GM03348 (cell line): ENCODE measurements at places on chromosomes 4 and X.

DNA sequence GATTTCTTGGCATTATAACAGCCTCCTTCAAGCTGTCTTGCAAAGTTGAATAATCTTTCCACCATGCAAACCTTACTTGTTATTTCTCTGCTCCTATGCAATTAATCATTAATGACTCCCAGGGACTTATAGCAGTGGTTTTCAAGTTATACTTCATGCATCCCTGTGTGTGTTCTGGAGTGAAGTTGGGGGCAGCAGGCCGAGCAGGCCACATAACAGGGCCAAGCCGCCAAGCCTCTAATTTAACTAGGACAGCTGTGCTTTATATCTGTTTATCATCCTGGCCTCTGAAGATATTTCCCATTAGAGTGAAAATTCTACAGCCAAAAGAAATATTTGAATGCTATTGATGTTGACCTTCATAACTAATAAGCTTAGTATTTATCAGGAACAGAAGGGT is 133.5 kb upstream of the PAK3 start:
- no peak for DNase-seq

DNA sequence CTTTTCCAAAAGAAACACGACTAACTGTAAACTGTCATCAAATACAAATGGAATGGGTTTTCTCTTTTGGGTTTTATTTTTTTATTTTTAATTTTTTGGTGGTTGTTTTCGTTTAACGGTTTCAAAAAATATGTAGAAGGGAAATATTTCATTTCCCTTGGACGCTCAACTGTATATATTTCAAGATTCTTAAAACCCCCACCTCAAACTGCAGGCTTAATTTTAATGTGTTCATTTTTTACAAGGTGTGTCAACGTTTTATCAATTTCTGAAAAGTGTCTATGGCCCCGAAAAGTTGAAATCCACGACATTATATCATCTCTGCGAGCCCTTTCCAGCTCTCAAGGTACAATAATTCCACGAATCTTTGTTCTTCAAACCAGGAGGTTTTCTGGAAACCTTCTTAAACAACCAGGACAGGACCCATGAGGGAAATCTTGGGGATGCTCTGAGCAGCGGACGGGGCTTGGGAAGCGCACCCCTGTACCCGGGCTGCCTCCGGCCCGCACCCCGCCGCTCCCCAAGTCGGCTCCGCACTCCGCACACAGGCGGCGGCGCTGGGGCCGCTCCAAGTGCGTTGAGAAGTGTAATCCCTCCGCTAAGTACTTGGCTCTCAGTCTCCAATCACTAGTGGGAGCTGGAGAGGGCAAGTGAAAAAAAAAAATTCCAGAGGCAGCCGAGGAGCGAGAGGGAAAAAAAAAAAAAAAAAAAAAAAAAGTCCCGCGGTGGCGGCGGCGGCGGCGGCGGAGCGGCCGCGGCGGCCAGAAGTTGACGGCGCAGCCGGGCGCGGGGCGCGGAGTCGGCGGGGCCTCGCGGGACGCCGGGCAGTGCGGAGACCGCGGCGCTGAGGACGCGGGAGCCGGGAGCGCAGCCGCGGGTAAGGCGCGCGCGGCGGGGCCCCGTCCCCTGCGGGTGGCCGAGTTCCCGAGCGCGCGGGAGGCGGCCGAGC is at the start of gene BMPR1B:
TSS of gene BMPR1B (plus strand) at position 764 of the 949 bp plus-strand sequence. CDS start 346,470 bp downstream, outside the sequence.
- DNase-seq, result peak; percentile 86

DNA sequence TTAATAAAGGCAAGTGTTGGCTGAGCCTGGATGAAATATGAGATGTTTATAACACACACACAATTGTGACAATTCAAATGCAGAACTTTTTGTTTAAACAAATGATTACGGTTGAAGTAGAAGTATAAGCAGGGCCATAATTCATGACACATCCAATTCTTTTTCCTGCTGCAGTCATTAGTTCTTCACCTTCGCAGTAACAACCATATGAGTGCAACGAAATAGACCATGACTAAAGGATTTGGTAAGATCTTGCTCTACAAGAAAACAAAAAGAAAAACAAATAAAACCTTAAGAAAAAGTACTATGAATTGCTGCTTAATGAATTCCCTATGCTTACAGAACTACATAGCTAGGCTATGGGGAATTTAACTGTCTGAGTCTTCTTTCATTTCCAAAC is 13.9 kb upstream of the BMPR1B start:
- no peak for DNase-seq

DNA sequence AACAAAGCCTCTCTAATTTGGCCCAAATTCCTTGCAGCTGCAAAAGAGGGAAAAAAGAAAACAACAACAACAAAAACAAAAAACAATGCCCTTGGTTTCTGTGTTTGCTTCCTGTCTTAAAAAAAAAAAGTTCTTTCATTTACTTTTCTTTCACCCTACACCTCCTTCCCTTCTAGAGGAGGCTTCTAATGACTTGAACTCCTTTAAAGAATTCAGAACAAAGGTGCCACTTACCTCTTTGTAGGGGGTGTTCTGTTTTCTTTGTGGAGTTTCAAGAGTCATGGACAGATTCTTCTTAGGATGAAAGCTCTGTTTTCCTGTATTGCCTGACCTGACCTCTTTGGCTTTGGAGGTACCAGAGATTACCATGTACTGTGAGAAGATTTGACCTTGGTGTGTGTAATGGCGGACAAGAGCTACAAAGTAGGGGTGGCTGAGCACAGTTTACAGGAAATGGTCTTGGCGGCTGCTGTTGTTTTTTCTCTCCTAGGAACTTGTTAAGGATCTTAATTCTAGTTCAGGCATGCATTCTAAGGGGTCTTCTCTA is 72.4 kb upstream of the S100G start:
- no peak for DNase-seq

- no peak for DNase-seq
These were observed 14.6 kb downstream of the SMAD1 start for GRCh38 chr4:145496292-145496691.

DNA sequence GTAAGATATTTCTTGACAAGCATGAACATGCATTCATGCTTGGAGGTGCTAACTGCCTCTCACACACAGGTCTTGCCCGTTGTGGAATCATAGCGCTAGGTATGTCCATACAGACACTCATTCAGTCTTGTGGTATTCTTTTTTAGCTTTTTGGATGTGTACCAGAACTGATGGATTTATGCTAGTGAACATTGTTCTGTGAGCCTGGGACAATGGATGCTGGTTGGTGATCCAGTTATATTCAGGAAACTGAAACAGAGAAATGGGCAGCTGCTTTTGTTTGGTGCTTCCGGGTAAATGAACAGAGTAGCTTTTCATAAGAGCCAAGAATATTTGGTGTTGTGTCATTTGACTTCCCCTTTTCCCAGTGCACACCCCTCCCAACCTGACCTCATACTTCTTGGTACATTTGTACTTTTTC is 78.9 kb upstream of the SLC4A4 start:
- no peak for DNase-seq

DNA sequence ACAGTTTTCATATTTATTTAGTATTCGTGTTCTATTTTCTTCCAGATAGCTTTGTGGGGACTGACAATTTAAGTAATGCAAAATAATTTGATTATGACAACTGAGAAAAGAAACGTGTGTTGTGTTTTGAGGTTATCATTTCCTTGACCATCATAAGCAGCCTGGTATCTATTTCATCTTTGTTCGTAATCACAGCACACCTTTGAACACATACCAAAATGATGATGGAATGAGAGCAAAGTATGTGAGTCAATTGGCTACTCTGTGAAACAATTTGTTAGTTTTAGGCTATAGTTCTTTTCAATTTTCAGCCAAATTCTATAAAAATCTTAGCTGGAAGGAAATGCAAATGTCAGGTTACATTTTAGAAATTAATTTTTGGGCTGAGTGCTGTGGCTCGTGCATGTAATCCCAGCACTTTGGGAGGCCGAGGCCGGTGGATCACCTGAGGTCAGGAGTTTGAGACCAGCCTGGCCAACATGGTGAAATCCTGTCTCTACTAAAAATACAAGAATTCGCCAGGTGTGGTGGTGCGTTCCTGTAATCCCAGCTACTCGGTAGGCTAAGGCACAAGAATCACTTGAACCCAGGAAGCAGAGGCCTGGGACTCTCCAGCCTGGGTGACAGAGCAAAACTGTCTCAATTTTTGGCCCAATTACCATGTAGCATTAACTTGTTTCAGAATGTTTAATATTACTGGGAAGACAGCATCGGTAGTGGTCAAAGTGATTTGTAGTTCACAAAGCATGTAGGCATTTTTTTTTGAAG is 1.1 kb upstream of the DUSP21 start:
- DNase-seq, result no peak

GRCh38 chrX:68634649-68635227 is 12.7 kb upstream of the STARD8 start:
- DNase-seq, result no peak

GRCh38 chrX:132877954-132878536 is 80.4 kb downstream of the HS6ST2 start:
- DNase-seq, result no peak

GRCh38 chrX:47501226-47502074 is 18.4 kb upstream of the ZNF41 start:
- peak; percentile 37 for DNase-seq

GRCh38 chr4:2353222-2354107 is 65.0 kb downstream of the ZFYVE28 start:
- DNase-seq, result no peak

DNA sequence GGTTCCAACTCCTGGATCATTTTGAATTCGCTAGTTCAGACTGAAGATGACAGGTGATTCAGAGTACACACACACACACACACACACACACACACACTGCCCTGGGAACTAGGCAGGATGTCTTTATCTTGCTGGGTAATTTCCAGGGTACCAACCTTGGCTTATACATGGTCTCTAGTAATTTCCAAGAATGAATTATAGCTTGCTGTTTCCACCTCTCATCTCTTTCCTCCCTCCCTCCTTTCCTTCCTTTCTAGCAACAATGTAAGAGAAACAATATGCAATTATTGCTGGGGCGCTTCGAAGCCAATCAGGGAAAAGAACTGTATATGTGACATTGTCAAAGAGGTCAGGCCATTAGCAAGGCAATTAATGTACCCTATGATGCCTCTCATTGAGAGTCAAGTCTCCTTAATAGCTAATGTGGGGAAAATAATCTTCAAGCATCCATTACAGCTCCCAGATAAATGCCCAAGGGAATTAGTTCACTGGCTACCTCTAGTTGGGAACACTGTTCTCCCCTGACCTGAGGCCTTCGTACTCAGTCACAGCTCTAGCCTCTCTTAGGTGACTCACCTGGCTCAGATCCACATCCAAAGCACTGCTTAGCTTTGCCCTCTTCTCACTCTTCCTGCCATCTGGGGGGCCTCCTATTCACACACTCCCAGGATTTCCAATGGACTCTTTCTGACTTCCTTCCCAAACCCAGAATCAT is 311.5 kb downstream of the PPP1R2C start:
- DNase-seq, result no peak

- no peak for DNase-seq
These were observed 51.2 kb downstream of the CXorf49B start for GRCh38 chrX:71814123-71814912.

DNA sequence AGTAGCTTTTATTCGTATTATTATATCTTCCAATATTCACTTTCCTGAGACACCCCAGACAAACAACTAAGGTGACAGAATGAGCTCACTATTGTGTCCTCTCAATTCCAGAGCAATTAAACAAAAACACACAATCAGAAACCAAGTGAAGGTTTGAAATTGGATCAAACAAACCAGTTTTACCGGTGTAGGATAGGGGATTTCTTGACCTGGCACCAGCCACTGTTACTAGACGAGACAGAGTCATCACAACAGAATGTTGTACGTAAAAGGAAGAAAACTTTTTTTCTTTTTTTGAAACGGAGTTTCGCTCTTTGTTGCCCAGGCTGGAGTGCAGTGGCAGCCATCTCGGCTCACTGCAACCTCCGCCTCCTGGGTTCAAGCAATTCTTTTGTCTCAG is 43.7 kb downstream of the LDOC1 start:
- DNase-seq, result no peak

DNA sequence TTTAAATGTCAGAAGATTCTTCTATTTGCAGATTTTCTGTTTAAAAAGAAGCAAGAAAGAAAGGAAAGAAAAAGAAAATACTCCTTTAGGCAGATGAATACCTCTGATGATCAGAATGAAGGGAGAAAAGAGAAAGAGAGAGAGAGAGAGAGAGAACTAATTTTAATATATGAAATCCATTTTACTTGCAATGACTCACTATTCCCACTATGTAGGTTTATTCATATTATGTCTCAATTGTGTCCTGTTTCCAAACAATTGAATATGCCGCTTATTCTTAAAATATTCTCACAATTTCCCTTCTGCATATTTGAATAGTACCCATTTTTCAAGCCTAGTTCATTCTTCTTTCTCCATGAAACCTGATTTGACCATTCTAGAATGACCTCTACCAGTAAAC is 11.7 kb downstream of the MEPE start:
- peak; percentile 23 for DNase-seq

- peak; percentile 34 for DNase-seq
These were observed 107.3 kb downstream of the AMMECR1 start for GRCh38 chrX:110210417-110211139.

GRCh38 chr4:10706236-10706635 is 21.7 kb upstream of the CLNK start:
- no peak for DNase-seq

DNA sequence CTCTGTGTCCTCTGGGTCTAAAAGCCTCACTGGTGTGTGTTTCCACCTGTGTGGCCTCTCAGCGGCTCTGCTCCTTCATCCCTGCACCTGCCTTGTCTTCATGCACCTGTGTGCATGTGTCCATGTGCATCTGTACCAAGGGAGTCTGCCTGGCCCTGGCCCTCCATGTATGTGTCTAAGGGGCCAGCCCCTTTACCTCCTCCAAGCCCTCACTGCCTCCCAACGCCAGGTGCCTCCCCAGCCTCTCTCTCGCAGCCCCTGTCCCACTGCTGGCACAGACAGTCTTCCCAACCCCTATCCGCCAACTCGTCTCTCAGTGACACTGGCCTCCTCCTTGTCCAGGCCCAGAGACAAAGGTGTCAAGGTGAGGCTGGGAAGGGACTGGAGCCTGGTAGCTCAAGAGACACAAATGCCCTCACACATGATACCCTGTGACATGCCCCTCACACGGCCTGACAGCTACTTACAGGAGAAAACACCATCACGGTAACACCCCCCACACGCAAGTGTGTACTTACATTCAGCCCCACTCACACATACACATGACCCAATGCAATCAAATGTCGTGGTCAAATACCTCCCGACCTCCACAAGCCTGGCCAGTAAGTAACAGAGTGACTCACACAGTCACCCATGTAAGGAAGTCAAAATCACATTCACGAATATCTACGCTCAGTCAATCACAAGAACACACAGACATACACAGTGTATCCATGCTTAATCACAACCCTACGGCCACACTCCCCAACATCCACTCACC is 11.4 kb downstream of the L1CAM start:
- DNase-seq, result no peak

GRCh38 chrX:20382518-20383297 is 116.0 kb upstream of the RPS6KA3 start:
- DNase-seq, result no peak

- DNase-seq, result no peak
These were observed 62.2 kb downstream of the NOCT start for GRCh38 chr4:139077567-139078355.

DNA sequence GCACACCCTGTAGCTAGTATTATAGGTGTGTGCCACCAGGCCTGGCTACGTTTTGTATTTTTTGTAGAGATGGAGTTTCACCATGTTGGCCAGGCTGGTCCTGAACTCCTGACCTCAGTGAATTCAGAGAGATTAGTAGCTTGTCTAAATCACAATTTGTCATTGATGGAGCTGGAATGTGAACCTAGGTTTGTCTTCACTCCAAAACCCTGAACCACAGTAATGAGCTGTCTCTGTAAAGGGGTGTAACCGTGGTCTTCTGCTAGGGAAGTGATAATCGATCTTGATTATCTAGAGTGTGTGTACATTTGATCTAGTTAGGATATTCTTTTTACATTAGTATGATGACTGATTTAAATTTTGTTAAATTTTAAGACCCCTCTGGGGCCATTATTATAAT is 8.3 kb downstream of the ARHGAP10 start:
- DNase-seq, result no peak
